ENCODE measurements at places on chromosomes 7 and 10.

DNA sequence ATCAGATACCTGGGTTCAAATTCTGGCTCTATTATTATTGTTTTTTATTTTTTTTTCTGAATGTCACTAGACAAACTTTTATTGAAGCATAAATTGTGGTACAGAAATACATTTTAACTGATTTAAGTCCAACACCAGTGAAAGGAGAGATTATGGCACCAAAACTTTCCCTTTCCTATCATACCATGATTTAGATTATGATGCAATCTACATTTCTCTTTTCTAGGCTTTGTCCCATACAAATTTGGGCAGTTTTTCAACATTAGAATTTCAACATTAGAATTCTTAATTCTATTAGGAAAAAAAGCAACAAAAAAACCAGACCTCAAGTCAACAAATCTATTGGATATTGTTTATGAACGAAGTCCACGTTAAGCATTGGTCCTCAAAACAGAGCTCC, 11.0 kb downstream of the AS3MT start:
- no peak for DNase-seq

DNA sequence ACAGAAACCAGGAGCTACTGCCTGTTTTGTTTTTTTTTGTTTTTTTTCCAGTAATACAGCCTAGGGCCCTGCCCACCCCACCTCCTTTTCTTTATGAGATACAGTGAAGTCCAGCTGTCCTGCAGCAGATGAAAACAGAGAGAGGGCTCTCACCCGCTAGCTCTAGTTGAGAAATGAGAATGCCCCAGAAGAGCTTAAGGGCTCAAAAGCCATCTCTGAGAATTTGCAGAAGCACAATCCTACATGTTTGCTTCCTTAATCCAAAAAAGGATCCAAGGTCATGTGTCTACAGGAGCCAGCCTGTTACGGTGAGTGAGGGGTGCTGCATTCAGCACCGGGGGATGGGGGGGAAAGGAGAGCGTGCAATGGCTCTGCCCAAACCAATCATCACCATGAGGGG, 122.7 kb downstream of the KCNMA1 start:
- no peak for DNase-seq

- no peak for DNase-seq
These were observed 22.3 kb downstream of the ZNF775 start for GRCh38 chr7:150401424-150401790.

DNA sequence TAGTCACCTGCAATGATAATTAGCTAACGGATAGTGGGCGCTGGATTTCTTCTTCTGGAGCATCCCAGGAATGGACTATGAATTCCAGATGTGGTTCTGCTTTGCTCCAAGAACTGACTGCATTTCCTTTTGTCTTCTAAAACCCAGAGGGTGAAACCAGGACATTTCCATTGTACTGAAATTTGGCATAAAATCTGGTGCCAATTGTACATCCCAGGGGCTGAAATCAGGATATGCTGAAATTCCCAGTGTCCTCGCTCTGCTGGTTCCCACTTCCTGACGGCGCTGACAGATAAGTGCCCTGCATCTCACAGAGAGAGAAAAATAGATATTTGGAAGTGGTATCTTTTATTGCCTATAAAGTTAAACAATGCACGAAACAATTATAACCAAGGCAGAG, 31.9 kb downstream of the RBM20 start:
- no peak for DNase-seq

DNA sequence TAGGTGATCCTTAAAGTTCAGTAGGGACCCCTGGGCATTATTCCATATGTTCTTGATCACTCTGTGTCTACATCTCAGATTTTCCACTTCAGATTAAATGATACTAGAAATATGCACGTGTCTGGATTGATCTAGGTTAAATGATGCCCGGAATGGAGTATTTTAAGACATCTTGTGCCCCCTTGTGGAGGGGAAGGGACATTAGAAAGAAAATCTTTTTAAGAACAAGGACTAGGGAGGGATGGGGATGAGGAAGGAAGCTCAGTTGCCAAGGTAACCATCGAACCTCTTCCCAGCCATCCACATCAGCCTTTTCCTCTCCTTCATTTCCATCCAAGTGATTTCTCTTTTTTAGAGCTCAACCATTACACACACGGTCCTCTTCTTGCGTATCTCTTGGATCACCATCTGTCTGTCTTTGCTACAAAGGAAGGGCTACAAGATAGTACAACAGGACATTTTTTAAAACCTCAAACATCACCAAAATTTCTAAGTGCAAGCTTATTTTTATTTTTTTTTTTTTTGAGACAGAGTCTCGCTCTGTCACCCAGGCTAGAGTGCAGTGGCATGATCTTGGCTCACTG, 40.5 kb downstream of the PRSS2 start:
- DNase-seq, result peak; percentile 77

GRCh38 chr7:64559206-64559605, 3.7 kb downstream of the ZNF680 start:
- no peak for DNase-seq

GRCh38 chr7:127916735-127917134, 114.5 kb downstream of the LRRC4 start:
- no peak for DNase-seq

- no peak for DNase-seq
These were observed 235.9 kb downstream of the KCNMA1 start for GRCh38 chr10:77401683-77402082.

GRCh38 chr7:2542011-2542915, 13.1 kb downstream of the BRAT1 start:
- no peak for DNase-seq

GRCh38 chr7:79298145-79298760, 155.2 kb downstream of the MAGI2 start:
- peak; percentile 29 for DNase-seq

DNA sequence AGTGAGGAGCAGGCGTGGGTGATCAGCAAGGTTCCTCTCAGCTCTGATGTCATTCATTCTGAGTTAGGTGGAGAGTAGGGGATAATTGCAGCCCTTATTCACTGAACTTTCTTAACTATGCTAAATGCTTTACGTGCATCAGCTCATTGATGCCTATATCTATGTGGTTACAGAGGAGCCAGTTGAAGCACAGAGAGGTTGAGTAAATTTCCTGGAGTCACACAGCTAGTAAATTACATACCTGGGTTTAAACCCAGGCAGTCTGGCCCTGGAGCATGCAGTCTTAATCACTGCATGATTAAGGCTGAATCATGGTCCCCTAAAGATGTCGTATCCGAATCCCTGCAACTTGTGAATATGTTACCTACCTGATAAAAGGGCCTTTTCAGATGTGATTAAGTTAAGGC, 99.6 kb downstream of the GRK5 start:
- DNase-seq, result no peak

DNA sequence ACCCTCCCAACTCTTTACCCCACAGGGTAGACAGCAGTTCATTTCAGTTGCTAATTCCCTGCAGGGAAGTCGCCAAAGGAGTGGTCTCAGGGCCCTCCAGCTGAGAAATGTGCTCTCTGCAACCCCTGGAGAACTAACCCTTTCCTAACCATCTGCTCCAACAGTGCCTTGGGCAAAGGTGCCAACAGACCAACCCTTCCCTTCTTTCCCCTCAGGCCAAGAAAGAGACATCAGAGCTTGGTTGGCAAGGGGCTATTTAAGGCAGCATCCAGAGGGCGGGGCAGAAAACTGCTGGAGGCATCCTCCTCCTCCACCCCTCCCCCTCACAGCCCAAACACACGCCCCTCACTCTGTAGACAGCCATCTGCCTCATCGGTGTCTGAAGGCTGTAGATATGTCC, 1.7 kb downstream of the SORBS1 start:
- no peak for DNase-seq

GRCh38 chr7:5582532-5582935, 158.9 kb upstream of the TNRC18 start:
- no peak for DNase-seq

- DNase-seq, result no peak
These were observed 44.3 kb downstream of the CXCL12 start for GRCh38 chr10:44340557-44340956.

GRCh38 chr7:90709501-90710465, 113.7 kb downstream of the CDK14 start:
- no peak for DNase-seq

DNA sequence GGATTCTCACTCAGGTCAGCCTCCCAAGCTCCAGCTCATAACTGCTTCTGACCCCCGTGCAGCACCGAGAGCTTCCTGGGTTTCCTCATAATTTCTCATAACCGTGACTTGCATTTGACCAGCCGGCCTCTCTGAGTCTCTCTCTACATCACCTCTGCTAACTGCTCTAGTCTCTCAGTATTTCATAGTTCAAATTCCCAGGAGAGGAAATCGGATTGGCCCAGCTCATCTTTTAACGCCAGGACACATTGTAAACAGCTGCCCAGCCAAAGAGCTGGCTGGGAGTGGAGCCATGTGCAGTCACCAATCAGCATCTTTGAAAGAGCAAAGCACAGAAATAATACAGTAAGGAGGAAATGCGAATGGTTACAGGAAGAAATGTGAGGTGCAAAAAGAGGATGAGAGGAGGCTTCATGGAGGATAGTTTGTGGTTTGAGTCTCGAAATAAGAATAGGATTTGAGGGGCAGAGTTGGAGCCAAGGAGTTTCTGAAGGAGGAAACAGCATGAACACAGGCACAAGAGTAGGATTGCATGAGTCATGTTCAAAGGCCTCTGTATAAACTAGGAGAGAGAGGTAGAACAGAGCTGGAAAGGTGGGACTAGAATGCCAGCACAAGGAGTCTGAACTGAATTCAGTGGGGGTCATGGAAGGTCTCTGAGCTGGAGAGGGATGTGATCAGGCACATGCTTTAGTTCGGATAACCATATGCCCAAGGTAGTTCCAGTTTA, 15.2 kb upstream of the LBX1 start:
- DNase-seq, result no peak

DNA sequence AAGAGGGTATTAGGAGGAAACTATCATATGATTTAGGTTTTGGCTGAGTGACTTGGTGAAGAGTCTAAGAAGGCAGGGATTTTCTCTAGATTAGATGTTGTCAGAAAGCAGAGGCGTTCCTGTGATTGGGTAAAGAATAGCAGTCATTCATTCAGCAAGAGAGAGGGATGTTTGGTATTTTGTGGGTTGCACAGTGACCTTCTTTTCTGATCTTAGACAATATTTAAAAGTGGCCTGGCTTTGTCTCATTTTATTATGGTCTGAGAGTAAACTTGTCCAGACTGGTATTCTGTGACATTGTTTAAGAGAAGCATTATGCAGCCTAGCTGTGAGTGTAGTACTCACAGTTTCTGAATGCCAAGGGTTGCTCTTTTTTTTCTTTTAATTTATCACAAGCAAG, 18.5 kb downstream of the HYAL4 start:
- no peak for DNase-seq

- no peak for DNase-seq
These were observed 57.9 kb upstream of the CAPZA2 start for GRCh38 chr7:116804471-116804870.

DNA sequence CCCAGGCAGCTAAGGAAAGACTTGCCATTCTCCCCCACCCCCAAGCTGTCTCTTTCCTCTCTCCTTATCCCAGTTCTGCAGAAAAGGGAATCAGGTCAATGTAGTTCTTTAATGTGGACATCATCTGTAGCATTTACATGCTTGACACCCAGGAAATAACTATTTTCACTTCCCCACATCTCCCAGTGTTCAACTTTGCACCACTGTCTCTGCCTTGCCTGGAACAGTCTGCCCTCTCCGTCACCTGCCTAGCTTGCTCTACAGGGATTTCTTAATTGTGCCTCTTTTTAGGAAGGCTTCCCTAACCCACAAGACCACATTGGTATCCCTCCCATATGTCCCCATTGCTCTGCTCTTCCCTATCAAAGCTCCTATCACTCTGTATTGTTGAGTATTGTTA, 45.9 kb upstream of the TOMM7 start:
- DNase-seq, result no peak

GRCh38 chr10:122707535-122707934, 7.9 kb upstream of the C10orf120 start:
- DNase-seq, result no peak

All from K562 (cell line).